ENCODE measurements at places on chromosomes 12 and 14.

DNA sequence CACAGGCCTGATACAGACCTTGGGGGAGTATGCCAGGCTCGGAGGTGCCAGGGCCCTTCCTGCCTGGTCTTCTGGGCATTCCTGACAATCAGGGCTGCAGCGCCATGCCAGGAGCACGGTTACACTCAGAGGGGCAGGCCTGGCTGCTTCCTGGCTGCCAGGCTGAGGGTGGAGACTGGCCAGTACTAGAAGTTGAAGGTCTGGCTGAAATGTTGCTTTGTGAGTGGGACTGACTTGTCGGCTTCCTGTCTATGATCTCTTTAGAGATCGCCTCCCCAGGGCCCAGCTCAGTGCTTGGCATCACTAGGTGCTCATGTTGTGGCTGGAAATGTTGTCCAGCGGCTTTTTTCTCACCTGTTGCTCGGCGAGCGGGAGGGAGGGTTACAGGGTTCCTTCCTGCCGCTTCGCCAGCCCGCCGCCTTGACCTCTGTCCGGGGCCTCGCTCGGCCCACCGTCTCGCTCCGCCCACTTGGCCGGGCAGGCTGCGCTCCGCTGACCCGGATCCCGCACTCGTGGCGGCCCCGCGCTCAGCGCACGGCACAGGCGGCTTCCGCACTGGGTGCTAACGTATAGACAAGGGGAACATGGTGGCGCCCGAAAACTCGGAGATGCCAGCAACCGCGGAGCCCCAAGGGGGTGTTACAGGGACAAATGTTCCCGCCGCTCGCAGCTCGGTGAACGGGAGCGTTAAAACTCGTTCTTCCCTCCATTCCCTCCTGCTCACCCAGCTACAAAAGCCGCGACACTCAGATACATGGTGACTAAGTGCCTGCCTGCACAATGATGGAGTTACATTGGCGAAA, 32.6 kb downstream of the PAPLN start:
- no peak for DNase-seq

DNA sequence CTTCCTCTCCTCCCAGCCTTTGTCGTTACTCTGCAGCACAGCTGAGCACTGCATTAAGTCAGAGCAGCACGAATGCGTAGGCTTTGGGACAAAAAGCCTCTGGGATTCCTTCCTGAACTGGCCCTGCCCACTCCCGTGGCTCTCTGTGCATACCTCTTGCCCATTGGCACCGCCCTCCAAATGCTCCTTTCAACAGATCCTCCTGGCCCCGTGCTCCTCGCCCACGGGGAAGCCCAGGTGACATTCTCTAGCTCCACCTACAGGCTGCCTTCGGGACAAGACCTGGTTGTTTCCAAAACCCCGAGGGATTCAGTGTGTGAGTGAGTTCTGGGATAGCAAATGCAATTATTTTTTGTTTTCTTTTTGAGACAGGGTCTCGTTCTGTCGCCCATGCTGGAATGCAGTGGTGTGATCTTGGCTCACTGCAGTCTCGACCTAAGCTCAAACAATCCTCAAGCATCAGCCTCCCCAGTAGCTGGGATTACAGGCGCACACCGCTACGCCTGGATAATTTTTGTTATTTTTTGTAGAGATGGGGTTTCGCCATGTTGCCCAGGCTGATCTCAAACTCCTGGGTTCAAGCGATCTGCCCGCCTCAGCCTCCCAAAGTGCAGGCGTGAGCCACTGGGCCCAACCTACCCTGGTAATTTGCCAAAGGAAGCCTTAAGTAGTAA, 17.9 kb upstream of the TDRD9 start:
- DNase-seq: peak; percentile 79

DNA sequence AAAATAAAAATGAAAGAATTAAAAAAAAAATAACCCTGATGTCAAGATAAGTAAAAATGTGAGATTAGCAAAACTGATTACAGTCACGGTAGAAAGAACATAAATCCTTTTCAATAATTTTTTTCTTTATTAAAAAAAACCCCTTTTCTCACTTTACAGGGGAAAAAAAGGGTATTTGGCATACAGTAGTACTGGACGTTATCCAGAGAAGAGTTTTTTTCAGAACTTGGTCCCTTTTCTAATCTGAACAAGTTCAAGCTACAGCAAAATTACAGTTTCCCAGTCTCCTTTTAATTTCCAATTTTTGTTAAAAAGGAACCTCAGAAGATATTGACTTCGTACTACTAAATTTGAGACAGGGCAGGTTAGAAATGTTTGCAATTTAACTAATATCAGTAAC, 134.7 kb upstream of the DCN start:
- no peak for DNase-seq

DNA sequence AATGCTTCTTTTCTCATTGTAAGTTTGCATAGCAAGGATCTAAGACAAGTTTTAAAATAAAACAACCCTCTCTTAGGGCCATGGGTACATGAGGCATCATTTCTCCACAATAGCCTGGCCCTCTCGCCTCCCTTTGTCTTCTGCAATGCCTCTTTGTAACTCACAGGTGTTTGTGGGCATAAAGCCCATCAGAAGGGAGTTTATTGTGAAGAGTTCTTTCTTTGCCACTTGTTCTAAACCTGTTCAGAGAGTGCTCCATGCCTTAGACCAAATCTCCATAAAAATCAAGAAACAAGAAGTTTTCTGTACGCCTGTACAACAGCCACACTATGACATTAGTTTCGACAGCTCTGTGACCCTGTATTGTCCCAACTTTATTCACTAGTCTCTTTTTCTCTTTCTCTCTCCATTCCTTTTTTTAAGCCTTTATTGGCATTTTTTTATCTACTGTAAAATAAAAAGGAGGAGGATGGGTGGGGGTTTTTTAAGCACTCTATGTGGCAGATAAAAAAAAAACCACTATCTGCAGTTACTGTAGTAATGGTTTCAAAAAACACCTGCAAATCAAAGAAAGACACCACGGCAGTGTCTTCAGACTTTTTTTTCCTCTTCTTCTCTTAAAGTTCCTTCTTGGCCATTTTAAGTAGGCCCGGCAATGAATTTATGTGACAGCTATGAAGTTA, 1.6 kb downstream of the C12orf42 start:
- DNase-seq: no peak

GRCh38 chr14:99260116-99260515, 11.9 kb downstream of the BCL11B start:
- DNase-seq: peak; percentile 16

DNA sequence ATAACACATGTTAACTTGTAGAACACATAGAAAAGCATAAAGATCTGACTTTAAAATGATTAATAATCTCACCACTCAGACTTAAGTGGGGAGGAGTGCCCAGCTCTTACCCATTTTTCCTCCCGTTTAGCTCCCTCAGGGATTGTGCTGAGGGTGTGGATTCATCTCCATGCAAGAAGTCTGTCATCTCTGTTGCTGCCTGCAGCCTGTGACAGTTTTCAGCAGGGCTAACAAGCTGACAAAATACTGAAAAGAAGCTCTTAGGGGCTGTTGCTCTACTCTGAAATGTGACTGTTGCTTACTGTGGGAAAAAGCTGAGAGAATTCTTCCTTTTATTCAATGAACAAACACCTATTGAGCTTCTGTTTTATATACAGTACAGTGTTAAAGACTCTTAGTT, 216.2 kb downstream of the CPNE8 start:
- no peak for DNase-seq

- no peak for DNase-seq
Observed at GRCh38 chr12:53808023-53808705, 56.4 kb upstream of the CISTR start.

- no peak for DNase-seq
Observed at GRCh38 chr14:105324871-105325270, 10.3 kb downstream of the PACS2 start.

DNA sequence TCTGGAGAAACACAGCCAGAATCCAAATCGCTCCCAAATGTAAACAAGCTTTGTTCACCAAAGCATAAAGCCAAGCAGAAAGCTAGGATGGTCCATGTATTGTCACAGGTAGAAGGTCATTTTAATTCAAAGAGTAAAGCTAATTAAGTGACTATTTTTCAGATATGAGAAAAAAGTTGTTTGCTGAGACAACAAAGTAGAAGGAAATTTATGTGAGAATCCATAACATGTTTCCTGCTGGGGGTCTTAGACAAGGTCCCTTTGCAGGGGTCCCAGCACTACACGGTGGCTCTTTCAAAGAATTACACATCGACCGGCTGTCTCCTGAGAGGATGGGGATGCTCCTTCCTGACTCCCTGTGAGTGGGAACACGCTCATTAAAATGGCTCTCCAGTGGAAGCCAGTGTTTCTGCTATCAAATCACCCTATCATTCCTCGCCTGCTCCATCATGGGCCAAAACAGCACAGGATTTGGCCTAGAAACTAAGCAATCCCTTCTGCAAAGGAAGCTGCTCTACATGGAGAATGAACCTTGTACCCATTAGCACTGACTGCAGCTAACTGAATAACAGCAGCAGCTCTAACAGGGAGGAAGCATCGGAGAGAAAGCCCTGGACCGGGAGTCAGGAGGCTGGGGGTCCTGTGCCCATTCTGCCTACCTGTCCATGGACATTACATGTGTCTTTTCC, 175.3 kb downstream of the STXBP6 start:
- DNase-seq: no peak

DNA sequence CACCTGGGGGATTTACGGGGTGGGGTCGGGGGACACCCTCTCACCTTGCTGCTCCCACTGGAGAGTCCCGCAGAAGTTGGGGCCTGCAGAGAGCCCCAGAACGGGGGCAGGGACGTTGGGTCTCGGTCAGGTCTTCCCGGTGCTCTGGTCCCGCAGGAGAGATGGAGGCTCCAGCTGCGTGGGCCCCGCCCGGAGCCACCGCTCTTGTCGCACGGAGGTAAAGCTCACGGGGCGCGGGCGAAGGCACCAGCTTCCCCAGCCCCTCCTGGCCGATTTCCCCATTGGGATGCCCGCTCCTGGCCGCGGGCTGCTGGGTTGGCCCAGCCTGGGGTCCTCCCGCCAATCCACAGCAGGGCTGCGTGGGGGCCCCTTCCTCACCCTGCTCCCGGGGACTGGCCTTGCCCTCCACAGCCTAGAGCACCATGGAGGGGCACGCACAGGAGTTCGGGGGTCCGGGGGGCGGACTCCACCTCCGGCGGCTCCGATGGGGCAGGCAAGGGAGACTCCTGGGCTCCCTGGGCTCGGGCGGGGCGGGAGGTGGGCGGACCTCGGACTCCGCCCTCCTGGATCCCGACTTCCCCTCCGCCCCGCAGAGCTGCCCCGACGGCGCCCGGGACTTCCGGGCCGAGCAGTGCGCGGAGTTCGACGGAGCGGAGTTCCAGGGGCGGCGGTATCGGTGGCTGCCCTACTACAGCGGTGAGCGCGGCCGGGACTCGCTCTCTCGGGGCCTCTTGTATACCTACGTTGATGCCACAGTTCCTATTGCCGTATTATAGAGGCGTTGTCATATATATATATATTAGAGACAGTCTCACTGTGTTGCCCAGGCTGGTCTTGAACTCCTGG, 8.4 kb downstream of the PAPLN start:
- DNase-seq: peak; percentile 46

GRCh38 chr12:31524791-31525495, 66.0 kb downstream of the DENND5B start:
- no peak for DNase-seq

- DNase-seq: peak; percentile 35
Observed at GRCh38 chr14:100654814-100655740, 67.9 kb upstream of the BEGAIN start.

DNA sequence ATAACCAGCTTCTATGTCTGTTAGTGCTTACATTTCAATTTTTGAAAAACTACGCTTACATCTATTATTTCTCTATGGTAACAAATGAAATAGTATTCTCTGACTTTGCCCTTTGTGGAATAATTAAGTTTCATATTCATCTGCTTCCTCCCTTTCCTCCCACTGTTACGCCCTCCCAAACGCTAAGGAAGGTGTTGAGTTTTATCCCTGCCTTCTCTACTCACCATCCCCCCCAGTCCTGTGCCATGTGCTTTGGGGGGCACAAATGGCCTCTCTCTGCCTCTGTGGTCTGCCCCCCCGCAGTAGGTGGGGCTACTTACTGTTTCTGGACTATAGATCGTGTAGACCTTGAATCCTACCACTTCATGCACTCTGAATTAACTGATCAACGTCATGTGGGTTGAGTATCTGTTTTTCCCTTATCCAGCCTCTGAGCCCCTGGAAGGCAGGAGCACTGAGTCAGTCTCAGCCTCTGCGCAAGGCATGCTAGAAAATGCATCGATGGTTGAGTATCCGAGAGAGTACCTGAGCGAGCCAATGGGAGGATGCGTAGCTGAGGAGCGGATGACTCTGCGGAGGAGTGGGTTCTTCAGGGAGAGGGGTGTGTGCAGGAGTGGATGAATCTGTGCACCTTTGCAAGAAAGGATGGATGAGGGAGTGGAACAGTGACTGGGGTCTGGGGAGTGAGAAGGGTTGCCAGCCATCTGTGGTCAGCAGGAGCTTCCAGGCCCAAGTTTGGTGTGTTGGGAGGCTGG, 114.5 kb upstream of the RTL1 start:
- DNase-seq: no peak

- DNase-seq: no peak
Observed at GRCh38 chr14:98160901-98161300, 1111.1 kb downstream of the BCL11B start.

DNA sequence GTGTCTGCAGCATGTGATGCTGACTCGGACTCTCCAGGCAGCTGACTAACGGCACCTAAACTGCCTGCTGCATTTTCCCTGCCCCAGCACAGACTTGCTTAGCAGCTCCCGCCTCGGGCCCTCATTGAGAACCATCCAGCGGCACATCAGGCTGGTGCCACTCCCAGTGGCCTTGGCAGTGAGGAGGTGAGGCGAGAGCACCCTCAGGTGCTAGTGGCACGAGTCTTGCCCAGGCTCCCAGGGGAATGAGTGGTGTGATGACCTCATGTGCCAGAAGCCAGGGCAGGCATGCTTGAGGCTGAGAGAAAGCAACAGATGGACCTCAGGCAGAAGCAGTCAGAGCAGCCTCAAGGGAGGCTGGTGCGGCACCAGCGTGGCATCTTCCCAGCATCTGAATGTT, 60.2 kb downstream of the PRKCH start:
- DNase-seq: no peak

- peak; percentile 33 for DNase-seq
Observed at GRCh38 chr12:92000597-92000996, 145.0 kb downstream of the BTG1 start.

DNA sequence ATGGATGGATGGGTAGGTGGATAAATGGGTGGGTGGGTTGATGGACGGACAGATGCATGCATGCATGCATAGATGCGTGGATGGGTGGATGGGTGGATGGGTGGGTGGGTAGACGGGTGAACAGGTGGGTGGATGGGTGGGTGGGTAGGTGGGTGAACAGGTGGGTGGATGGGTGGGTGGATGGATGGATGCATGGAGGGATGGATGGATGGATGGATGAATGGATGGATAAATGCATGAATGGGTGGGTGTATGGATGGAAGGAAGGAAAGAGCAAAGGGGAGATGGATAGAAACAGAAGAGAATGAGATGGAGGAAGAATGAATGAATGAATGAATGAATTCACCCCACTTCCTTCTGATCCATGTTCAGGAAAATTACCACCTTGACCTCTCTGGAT, 143.0 kb downstream of the KSR2 start:
- DNase-seq: no peak

DNA sequence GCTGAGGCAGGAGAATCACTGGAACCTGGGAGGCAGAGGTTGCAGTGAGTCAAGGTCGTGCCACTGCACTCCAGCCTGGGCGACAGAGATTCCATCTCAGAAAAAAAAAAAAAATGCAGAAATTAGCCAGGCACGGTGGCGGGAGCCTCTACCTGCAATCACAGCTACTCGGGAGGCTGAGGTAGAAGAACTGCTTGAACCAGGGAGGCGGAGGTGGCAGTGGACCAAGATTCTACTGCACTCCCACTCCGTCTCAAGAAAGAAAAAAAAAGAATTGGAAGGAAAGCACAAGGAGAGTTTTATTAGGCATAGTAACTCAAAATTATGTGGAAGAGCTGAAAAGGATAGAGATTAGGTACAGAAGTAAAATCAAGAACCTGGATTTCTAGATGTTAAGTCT, 20.8 kb upstream of the AMHR2 start:
- no peak for DNase-seq
